HEK293T (cell line): ENCODE measurements at places on chromosomes 5 and 9.
A peak's percentile ranks its signal among the peaks of the same experiment; 100 is the strongest.

GRCh38 chr9:133374612-133375115, 1.2 kb downstream of the SURF4 start:
- DNase-seq = no peak

GRCh38 chr5:171904886-171905285, 101.6 kb downstream of the FBXW11 start:
- no peak for DNase-seq

DNA sequence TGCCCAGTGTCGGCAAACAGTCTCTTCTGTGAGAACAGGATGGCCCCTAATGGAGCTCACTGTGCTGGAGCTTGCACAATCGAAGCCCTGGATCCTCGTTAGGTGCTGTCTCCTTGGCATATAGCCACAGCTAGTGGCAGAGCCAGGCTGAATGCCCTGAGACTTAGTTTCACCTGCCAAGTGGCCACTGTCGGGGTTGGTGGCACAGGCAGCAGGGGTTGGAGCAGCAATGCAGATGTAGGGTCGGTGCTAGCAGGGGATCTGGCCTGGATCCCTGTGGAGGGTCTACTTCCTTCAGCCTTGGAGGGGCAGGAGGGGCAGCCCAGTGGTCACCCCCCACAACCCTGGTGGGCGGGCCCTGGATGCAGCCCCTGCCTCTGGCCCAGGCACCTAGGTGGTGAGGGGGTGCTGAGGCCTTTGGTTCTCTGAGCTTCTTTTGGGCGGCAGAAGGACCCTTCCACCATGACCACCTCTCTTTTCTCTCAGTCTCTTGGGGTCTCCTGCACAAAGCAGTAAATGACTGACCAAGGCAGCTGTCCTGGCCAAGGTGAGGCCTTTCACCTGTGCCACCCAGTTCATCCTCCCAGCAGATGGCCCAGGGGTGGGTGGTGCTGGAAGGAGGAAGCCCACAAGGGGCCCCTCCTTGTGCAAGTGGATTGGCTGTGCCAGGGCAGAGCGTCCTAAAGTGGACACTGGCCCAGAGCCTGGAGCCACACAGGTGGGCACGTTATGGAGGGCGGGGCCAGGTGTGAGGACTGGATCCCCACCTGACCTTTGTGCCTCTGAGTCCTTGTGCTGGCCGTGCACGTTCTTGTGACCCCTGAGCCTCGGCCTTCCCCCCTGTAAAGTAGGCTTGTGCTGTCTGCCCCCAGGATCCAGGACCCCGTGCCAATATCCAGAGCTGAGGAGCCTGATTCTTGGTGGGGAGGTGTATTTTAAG, 44.8 kb downstream of the PHF2 start:
- no peak for DNase-seq

GRCh38 chr5:142472306-142472951, 147.6 kb upstream of the SPRY4 start:
- no peak for DNase-seq

- no peak for DNase-seq
Observed at GRCh38 chr5:34598177-34598794, 57.8 kb upstream of the RAI14 start.

DNA sequence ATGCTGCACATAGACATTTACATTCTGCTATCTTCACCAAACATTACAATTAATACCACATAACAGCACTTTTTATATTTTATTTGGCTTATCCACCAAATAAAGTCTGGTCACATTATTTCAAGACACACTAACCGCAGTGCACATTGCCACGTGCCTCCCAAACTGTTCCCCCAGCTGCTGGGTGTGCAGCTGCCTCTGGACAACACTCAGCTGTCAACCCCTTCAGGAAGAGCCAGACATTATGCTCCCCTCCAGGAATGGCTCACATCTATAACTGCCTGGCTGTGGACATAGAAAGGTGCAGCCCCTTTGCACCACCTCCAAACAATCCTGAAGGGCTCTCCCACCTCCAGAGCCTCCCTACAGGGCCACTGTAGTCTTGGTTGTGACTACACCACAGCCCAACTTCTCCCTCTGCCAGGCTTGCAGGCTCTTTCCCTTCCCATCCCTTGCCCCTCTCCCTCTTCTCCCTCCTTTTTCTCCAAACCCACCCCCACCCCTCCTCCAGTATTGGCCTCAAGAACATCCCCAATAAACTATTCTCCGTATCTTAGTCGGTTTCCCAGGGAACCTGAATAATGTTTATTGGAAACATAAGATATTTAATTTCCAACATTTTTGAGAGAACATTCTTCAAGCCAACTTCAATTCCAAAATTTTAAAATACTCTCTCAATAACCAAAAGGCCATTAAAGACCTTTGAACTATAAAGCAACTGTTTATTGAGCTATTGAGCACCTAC, 372.3 kb downstream of the CTNND2 start:
- no peak for DNase-seq

DNA sequence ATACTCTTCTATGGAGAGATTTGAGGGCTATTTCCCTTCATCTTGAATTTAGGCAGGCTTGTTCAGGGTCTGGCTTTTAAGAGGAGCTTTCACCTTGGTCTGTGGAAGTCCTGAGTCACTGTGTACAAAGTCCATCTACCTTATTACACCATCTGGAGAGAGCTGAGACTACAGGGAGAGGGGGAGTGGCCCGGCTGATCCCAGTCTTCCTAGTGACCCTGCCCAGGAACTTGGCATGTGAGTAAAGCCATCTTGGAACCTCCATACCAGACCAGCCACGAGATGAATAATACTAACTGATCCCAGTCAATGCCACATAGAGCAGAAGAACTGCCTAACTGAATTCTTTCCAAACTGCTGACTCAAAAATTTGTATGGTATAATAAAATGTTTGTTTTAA, 8.4 kb upstream of the IL6ST start:
- DNase-seq = no peak

GRCh38 chr5:129141078-129141477, 46.5 kb downstream of the ISOC1 start:
- no peak for DNase-seq

DNA sequence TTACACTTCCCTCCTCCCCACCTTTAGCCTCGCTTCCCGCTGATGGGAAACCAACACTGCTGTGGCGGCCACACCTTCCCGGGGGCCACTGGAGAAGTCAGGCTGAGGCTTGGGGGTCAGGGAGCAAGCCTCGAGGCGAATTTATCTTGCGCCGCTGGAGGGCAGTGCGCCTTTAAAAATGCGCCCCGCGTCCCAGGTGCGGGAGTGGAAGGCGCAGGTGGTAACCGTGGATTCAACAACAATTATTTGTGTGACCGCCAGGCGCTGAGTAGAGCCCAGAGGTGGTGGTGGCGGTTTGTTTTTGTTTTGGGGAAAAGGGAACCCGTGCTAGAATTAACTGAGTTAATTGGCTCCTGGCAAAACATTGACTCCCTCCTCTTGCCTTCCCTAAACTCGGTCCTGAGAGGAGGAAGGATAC, 1.1 kb downstream of the CFAP77 start:
- DNase-seq = peak; percentile 40

DNA sequence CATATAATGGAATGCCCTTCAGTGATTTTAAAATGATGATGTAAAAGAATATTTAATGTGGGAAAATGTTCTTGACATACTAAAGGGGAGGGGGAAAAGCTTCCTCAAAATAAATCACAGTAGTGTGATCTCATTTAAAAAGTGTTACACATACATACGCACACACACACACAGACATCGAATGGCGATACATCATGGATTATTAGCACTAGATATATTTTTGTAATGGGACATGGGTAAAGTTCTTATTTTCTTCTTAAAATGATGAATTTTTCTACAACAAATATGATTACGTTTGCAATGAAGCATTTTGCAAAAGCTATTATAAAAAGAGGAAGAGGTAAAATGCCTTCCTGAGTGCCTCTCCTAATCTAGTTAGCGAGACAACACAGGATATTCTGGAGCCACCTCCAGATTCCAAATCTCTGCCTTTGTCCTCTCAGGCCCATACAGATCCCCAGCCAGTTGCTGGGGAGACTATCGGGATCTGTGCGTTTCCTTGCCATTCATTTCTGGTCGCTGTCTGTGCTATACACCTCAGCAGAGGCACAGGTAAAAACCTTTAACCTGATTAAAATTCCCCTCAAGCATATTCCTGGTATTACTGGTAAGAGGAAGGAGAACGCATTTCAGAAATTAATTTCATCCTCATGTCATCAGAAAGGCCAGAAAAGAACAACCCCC, 69.6 kb downstream of the SLC28A3 start:
- DNase-seq = no peak
